ENCODE measurements at places on chromosomes 1 and 21.
A peak's percentile ranks its signal among the peaks of the same experiment; 100 is the strongest.

GRCh38 chr1:147808025-147808424 lies 47.6 kb upstream of the GJA5 start:
- DNase-seq = no peak

GRCh38 chr1:46220808-46221207 lies 17.7 kb downstream of the LURAP1 start:
- DNase-seq = no peak

DNA sequence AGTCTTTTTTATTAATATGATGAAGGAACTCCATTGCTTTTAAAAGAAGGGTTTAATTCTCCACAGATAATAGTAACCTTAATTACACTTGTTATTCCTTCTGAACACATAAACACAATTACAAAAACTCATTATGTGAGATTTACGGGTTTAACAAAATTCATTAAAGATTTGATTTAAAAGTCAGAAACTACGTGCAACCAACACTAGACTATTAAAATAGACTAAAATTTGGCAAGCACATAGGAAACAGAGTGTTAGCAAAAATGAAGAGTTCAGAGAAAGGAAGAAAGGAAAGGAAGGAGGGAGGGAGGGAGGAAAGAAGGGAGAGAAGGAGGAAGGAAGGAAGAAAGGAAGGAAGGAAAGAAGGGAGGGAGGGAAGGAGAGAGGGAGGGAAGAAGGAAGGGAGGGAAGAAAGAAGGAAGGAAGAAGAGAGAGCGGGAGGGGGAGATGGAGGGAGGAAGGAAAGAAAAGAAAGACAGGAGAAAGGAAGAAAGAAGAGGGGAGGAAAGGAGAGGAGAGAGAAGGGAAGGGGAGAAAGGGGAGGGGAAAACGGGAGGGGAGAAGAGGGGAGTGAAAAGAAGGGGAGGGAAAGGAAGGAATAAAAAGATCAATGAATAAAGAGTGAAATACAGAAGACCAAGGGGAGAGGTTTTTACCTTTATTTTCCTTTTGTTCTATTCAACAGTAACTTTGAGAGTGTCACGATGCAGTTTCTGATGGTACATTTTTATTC lies 123.4 kb upstream of the LYPLAL1 start:
- DNase-seq = no peak

- no peak for DNase-seq
Measured at GRCh38 chr1:92038695-92039346, 9.0 kb downstream of the EPHX4 start.

GRCh38 chr1:203791498-203791897 lies 3.9 kb upstream of the ZBED6 start:
- DNase-seq = no peak

- no peak for DNase-seq
Measured at GRCh38 chr1:46278807-46279206, 24.6 kb downstream of the LRRC41 start.

- no peak for DNase-seq
Measured at GRCh38 chr1:161799792-161800191, 33.7 kb downstream of the ATF6 start.

GRCh38 chr1:31593770-31594632 lies 17.7 kb downstream of the TINAGL1 start:
- DNase-seq = peak; percentile 44

GRCh38 chr21:41754479-41754891 lies 12.4 kb downstream of the RIPK4 start:
- no peak for DNase-seq

DNA sequence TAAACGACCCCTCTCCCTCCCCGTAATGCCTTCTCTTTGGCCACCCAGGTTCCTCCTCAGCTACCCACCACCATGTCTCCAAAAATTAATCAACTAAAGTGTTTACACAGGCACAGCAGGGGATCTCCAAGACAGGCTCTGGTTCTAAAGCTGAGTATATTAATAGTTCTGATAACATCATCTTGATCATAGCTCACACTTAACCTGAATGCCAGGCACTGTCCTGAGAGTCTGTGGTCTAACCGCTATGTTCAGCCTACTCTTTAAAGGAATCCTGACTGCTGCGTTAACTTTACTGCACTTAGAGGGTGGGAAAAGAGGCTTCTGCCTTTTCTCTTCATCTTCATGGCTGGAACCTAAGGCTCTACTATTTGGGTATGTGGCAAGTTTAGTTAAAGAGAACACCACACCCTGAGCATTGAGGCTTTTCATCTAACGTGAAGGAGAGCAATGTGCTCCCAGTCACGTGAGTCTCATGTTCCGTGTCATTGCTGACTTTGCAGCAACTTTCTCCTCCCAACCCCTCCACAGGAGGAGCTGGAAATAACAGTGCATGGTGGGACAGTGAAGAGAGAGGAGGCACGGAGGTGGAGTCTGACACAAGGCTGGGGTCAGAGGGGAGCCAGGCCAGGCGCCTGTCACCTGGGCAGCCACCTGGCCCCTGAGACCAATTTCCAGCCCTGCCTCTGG lies 86.4 kb downstream of the FAM78B start:
- DNase-seq = no peak

GRCh38 chr1:223540485-223541106 lies 124.9 kb downstream of the CAPN8 start:
- no peak for DNase-seq

GRCh38 chr1:196896355-196896754 lies 8.5 kb downstream of the CFHR4 start:
- no peak for DNase-seq

DNA sequence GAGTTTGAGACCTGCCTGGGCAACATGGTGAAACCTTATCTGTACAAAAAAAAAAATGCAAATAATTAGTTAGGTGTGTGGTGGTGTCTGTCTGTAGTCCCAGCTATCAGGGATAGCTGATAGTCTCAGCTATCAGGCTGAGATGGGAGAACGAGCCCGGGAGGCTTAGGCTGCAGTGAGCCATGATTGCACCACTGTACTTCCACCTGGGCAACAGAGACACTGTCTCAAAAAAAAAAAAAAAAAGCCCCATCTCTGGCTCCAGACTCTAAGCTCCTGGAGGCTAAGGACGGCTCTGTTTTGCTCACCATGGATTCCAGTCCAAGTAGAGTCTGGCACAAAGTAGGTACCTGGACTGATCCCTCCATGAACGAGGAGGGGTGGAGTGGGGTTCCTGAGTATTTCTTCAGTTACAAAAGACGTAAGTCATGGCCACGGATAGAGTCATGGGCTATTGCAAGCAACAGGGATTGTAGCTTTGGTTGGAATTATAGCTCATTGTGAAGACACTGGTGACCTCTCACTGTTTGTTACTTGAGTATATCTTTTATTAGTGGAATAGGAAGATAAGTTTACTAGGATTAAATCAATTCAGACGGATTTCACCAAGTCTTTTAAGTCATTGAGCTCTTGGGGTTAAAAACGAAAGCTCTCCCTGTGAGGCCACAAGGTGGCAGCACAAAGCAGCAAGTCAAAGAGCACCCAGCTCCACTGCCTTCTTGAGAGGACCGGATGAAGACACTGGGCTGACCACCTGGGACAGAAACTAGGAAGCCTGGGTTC lies 35.6 kb upstream of the TMEM61 start:
- peak; percentile 39 for DNase-seq

DNA sequence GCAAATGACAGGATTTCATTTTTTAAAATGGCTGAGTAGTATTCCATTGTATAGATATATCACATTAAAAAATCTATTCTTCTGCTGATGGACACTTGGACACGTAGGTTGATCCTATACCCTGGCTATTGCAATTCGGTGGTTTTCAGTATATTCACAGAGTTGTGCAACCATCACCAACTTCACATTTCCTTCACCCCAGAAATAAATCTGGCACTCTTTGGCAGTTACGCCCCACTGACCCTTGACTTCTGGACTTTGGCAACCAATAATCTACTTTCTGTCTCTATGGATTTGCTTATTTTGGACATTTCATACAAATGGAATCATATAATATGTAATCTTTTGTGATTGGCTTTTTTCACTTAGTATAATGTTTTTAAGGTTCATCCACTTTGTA lies 35.9 kb downstream of the MAP3K7CL start:
- no peak for DNase-seq

DNA sequence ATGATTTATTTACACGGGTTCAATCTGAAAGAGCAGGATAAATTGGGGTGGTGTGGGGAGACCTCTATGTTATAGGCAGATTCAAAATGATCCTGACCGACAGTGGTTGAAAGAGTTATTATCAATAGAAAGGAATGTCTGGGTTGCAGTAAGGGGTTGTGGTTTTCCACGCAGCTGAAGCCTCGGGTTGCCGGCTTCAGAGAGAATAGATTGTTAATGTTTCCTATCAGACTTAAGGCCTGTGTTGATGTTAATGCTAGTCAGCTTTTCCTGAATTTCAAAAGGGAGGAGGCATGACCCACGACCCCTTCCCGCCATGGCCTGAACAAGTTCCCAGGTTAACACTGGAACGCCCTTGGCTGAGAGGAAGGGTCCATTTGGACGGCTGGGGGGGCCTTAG lies 2.2 kb upstream of the UBE2J2 start:
- no peak for DNase-seq

- DNase-seq = no peak
Measured at GRCh38 chr1:78665809-78666208, 16.2 kb downstream of the IFI44 start.

DNA sequence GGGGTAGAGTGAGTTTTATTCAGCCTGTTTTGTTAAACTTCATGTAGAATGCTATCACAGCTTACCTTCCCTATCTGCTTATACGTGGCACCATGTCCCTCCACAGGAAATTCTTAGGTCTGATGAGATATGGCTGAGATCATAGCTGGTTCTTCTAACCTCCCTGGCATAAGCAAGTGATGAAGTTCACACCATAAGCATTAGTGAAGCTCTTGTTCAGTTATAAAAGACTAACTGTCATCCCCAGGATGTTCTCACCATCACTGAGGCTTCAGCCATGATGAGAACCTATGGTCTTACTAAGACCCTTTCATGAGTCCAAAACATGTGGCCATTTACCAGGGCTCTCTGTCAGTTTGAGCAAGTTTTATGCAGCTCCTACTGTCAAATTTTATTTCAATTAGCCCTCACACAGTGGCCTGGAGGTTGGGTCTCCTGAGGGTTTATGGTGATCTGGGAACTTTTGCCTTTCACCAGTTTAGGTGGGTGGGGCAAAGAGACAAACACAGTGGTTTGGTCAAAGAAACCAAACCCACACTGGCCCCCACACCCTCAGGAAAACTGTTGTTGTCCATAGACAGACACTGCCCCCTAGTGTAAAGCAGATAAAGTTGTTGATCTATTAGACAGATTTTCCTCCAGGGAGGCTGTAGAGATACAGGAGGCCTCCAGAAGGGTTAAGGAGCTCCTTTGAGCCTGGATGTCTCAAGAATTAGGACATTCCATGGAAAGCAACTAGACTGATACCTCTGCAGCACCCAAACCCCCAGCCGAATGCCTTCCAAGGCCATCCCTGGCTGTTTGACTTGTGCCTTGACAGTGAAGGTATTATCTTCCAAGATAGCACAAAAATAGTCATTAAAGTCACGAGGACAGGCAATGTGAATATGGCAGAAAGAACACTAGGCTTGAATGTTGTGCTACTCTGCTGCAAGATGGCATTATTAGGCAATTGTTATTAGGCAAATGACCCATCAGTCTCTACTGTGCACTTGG lies 5.0 kb downstream of the SLC22A15 start:
- no peak for DNase-seq

- no peak for DNase-seq
Measured at GRCh38 chr1:245591346-245592188, 436.8 kb downstream of the KIF26B start.

- no peak for DNase-seq
Measured at GRCh38 chr1:180927348-180927747, 14.7 kb downstream of the KIAA1614 start.

- DNase-seq = no peak
Measured at GRCh38 chr1:36115931-36116330, 9.1 kb downstream of the COL8A2 start.

DNA sequence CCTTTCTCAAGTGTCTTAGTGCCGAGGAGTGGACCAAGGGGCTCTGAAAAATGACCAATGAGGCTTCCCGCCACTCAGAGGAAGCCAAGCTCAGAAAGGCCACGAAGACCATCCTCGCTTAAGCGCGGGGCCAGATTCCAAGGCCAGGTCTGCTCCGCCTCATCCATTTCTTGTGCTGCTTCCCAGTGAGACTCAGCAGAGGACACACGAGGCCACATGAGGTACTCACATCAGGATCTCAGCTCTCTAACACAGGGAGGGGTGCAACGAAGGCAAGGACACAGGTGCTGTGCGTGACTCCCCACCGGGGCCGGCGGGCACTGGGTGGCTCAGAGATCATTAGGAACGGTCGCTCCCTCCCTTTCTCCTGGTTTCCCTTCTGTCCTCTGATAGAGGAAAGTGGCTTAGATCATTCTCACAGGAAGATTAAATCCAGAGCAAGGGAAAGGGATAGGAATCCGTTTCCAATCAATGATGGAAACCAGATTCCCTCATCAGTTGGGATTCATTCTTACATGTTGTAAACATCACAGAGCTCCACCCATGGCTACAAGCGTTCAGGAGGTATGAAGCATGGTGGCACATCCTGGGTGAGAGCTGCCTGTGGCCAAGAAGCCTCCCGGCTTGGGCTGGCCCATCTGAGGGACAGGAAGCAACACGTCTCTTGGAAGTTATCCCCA lies 46.7 kb downstream of the CAPZB start:
- no peak for DNase-seq

DNA sequence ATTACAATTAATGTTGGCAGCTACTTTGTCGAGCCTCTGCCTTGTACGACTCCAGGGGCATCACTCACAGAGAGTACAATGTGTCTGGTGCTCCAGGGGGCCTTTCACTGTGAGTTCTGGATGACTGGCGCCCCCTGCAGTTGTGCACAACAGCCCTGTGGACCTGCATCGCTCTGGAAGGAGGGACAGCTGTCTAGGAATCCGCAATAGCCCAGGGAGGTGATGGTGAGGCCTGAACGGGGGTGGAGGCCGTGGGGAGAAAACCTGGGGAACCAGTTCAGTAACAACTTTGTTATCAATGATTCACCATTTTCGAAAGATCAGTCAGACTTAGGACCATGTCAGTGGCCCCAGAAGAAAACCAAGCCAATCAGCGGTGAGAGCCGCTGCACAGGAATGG lies 189.1 kb downstream of the KAZN start:
- DNase-seq = no peak

DNA sequence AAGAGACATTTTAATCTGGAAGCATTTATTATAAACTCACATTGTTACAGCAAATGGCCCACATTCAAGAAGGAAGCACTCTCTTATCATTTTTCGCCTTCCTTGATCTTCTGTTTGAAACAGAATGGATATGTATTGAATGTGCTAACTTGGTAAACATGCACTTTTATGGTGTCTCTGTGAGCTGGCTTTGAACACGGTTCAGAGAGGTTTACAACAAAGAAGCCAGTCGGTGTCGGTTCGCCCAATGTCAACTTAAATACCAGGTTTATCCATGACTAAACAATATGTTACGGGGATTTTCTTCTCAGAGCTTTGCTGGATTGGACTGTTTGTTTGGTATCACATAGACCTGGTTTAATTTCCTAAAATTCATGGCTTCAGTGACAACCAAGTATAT lies 226.4 kb downstream of the TGFB2 start:
- no peak for DNase-seq
